ENCODE measurements at places on chromosomes 7 and 10. TPM values are rescaled to one million over a fixed set of nuclear protein-coding genes. Genes with fewer than 3 reads are reported as not detected.

GRCh38 chr10:3172081-3172445 is 519 bp downstream of the PITRM1 start:
- DNase-seq = no peak

- no peak for DNase-seq
Observed at GRCh38 chr10:64626924-64627323, 1105.7 kb downstream of the REEP3 start.

GRCh38 chr7:130095812-130096211 is 25.5 kb downstream of the KLHDC10 start:
- no peak for DNase-seq

Gene TYW1
- total RNA-seq = 27.0 TPM

Gene PIK3AP1
- 97.1 TPM for total RNA-seq

Gene HABP2
- not detected for total RNA-seq

Gene OR9A2
- total RNA-seq = not detected

All from natural killer cell (primary cell).